ENCODE measurements at places on chromosomes 12 and 14. TPM values are rescaled to one million over a fixed set of nuclear protein-coding genes. Genes with fewer than 3 reads are reported as not detected.

PPM1H gene
- total RNA-seq, result 1.5 TPM

OSGEP gene
- 44.6 TPM for total RNA-seq

SMOC1 gene
- total RNA-seq, result 0.27 TPM

CLEC2D gene
- total RNA-seq, result 1.4 TPM

FOXN4 gene
- total RNA-seq, result not detected

ARHGEF40 gene
- total RNA-seq, result 4.5 TPM

GDF3 gene
- total RNA-seq, result 0.74 TPM

Measured in mammary microvascular endothelial cell (primary cell).